Natural killer cell treated with Interleukin-12 subunit alpha and Interleukin-12 subunit beta and Interleukin-15 and Interleukin-18, amount 100 ng/mL, for 72 hours (primary cell): ENCODE measurements at places on chromosomes 6 and 20.

- DNase-seq = no peak
These were observed 354.4 kb downstream of the ZFAND3 start for GRCh38 chr6:38173909-38174308.

DNA sequence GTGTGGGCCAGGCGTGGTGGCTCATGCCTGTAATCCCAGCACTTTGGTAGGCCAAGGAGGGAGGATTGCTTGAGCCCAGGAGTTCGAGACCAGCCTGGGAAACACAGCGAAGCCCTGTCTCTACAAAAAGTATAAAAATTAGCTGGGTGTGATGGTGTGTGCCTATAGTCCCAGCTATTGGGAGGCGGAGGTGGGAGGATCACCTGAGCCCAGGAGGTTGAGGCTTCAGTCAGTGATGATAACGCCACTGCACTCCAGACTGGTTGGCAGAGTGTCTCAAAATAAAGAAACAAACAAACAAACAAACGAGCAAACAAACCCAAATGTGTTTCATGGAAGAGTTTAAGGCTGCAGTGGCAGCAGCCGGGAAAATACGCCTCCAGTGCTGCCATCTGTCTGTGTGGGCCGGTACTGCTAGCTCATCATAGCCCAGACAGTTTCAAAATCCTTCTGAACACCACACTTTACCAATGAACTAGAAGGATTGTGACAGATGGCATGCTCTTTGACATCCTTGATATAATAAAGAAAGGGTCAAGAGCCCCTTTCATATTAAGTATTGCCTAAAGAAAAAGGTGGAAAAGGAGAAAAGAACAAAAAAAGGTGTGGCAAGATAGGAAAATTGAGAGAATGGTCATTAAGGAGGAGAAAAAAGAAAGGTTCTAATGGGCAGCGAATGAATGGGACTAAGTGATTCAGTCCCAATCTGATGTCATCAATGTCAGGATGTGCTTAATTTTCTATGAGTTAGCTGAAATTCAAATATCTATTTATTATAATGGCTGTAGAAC is 298.6 kb downstream of the SYNE1 start:
- no peak for DNase-seq

- no peak for DNase-seq
These were observed 47.5 kb upstream of the CRISP1 start for GRCh38 chr6:49913636-49914375.

DNA sequence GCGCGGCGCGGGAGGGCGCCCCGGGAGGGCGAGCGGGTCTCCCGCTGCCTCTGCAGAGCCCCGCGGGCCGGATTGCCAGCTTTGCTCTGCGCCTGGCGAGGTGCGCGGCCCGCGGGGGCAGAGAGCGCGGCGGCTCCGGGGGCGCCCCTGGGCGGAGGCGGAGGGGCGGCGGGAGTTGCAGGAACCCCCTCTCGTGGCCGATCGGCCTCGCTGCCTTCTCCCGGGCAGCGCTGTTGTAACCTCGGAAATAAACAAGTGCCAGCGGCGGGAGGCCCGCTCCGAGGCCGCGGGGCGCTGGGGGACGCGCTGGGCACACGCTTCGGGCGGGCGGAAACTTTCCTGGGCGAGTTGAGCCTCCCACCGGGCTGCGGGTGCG is 1.2 kb downstream of the CDH4 start:
- DNase-seq = no peak

DNA sequence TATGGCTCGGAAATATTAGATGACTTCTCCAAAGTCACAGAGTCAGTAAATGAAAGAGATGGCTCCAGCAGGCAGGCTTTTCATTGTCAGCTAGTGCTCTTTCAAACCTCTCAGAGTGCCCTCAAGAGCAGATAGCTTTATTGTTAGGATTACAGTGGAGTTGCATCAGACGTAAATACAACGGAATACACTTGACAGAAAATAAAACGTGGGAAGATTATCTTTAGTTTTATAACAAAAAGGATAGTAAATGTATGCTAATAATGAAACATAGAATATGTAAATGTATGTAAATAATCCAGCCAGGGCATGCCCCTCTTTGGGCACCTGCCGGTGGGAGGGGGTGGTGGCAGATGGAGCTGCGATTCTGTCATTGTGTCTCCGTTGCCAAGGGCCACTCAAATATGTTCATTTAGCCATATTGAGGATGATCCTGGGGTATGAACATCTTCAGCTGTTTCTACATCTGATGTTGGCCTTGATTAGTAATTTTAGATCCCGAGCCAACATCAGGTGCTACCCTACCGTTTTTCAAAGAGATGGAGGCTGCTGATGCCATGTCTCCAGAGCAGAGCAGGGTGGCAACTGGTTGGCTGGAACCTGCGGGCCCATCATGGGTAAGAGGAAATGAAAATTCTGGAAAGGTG is 358.3 kb upstream of the SULF2 start:
- DNase-seq = no peak

DNA sequence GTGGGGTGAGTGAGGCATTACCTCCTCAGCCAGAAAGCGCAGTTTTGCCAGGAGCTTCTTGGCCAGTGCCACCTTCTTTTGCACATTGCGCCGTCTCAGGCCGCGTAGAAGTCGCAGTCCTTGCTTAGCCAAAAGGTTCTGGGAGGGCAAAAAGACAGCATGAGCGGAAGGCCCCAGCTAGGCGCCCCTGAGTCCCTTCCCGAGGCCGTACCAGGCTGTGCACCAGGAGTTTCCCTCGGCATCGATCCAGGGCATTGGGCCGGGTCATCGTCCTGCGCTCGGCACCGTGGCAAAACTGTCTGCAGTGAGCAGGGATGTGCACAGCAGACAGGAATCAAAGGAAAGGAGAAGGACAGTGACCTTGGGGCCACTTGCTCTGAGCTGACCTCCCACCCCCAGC is 20.2 kb upstream of the SPAG4 start:
- no peak for DNase-seq

DNA sequence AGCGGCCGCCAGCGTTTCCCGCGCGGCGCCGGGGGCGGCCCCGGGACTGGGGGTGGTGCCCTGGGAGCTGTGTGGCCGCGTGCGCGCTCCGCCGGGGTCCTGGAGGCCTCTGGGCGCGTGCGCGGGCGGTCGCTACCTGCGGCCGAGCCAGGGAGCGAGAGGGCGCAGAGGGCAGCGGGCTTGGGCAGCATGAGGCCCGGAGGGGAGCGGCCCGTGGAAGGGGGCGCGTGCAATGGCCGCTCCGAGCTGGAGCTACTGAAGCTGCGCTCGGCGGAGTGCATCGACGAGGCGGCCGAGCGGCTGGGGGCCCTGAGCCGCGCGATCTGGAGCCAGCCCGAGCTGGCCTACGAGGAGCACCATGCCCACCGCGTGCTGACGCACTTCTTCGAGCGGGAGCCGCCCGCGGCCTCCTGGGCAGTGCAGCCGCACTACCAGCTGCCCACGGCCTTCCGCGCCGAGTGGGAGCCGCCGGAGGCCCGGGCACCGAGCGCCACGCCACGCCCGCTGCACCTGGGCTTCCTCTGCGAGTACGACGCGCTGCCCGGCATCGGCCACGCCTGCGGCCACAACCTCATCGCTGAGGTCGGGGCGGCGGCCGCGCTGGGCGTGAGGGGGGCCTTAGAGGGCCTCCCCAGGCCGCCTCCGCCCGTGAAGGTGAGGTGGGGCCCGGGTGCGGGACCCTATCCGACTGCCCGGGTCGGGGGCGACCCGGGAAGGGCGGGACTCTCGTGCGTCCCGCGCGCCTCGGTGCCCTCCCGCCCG is at the start of gene PM20D2:
PM20D2 (plus strand) TSS at position 100 of the 762 bp plus-strand sequence; CDS start at position 190, 90 bp downstream.
- DNase-seq = peak; percentile 82

GRCh38 chr20:63327231-63327745 is 33.9 kb downstream of the CHRNA4 start:
- DNase-seq = no peak

DNA sequence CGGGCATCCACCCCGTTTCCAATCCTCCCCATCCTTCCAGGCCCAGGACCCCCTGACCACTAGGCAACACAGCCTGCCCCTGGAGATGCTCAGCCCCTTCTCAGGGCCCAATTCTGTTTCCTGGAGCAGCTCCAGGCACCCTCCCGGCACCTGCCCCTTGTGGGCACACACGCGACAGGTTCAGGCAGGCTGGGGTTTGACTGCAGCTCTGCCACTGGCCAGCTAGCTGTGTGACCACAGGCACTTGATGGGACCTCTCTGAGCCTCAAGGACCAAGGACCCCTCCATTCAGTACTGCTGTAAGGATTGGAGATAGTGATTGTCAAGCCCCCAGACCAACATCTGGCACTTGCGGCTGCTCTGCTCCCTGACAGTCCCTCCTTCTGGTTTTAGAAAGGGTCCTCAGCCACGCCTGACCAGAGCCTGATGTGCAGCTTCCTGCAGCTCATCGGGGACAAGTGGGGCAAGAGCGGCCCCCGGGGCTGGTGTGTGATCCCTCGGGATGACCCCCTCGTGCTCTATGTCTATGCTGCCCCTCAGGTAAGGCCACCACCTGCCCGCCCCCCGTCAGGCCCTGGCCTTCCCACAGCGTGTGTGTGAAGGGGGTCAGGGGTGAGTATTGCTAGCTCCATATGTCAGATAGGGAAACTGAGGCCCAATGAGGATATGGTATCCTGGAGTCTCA is 21.7 kb downstream of the FGD2 start:
- DNase-seq = no peak

- DNase-seq = no peak
These were observed 52.5 kb upstream of the SLC32A1 start for GRCh38 chr20:38671701-38672292.

GRCh38 chr20:13739731-13740649 is 44.7 kb downstream of the ESF1 start:
- no peak for DNase-seq

DNA sequence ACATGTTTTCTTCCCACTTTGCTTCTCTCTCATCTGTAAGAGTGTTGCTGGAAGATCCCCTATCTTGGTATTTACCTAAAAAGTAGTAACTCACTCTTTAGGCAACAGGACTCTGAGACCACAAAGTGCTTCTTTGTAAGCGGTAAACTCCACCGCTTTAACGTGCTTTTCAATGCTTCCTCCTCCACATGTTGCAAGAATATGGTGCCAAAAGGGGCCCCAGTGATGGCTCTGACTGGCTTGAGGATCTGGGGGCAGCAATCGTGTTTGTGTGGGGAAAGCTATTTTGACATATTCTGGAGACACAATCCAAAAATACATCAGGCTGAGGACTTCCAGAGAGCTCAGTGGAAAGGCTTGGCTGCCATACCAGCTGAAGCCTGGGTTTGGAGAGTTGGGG is 12.4 kb upstream of the CPNE5 start:
- no peak for DNase-seq

DNA sequence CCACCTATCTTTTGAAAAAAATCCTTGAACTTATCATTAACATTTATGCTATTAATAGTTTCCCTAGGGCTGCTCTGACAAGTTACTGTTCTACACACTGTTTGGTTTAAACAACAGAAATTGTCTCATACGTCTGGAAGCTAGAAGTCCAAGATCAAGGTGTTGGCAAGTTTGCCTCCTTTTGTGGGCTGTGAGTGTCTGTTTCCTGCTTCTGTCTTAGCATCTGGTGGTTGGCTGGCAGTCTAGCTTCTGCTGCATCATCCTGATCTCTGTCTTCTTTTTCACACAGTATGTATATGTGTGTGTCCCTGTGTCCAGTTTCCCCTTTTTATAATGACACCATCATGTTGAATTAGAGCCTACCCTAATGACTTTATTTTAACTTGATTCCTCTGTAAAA is 154.8 kb downstream of the RPS12 start:
- no peak for DNase-seq

GRCh38 chr6:15399641-15400470 is 154.0 kb downstream of the JARID2 start:
- no peak for DNase-seq

DNA sequence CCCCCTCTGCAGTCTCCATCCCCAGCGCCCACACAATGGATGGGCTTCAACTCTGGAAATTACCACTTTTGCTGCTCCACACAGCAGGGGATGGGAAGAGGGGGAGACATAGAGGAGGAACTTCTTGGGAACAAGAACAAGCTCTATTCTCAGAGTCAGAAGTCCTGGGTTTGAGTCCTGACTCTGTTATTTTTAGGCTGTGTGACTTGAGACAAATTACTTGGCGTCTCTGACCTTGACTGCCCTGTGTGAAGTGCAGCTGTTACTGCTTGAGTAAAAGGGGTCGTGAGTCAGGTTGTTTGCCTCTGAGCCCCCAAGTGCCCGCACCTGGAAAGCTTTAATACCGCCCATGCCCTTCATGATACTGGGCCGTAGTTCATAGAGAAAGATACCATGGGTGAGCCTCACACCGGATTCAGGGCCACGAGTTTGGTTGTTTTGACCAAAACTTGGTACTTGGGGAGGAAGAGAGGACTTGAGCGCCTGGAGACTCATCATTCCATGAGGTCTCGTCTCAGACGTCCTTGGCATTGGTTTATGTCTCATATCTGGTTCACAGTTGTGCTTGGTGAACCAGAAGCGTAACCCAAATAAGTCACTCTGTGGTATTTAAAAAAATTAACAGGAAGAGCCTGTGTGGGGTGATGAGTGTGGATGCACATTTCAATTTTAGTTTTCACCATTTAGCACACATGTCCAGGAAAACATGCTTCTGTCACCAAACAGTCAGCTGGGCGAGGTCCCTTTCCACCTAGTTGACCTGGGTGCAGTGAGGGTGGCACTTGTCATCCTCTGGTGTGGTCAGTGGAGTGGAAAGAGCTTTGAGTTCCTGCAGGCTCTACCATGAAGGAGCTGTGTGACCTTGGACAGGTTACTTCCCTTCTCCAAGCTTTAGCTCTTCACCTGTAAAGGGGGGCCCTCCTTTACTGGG is 75.6 kb downstream of the CDC5L start:
- DNase-seq = no peak

GRCh38 chr20:32541323-32542258 is 43.5 kb downstream of the NOL4L start:
- peak; percentile 55 for DNase-seq

- no peak for DNase-seq
These were observed 79.6 kb downstream of the ADAT2 start for GRCh38 chr6:143370812-143371370.

DNA sequence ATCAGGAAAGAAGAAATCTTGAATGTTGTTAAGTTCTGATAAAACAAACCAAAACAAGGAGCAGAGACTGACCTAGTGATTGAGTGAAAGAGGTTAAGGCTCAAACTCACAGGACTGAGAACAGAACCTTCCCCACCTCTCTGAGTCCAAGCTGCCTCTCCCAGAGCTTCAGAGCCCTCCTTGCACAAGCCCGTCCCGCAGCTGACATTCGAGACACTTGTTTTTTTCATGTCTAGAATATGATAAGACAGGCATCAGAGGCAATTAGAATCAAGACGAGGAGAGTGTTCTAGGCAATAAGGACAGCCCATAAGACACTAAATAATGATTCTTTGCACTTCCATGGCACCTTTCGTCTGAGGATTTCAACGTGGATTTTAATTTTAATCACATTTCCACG is 140.6 kb downstream of the PXDC1 start:
- DNase-seq = no peak

- no peak for DNase-seq
These were observed 16.2 kb downstream of the C6orf62 start for GRCh38 chr6:24702720-24703282.

DNA sequence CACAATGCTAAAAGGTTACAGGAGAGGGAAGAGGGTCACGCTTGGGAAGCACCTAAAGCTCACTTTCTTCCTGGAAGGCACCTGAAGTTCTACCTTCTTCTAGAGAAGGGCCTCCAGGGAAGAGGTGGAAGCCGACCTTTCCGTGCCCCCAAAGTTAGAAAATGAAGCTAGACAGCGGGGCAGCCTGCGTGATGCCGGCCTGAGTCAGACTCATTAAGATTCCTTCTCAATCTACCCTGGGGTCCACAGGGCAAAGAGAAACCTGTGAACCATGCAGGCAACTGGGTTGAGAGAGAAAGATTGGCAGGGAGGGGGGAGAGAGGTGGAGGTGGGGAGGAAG is 54.8 kb upstream of the CCDC167 start:
- no peak for DNase-seq
